ENCODE measurements at places on chromosomes 1 and 21. TPM values are rescaled to one million over a fixed set of nuclear protein-coding genes. Genes with fewer than 3 reads are reported as not detected.

The PTGER3 gene
- 40.0 TPM for total RNA-seq

The CITED4 gene
- total RNA-seq: 13.2 TPM

The TMCO4 gene
- total RNA-seq: 37.1 TPM

The TXNIP gene
- 536 TPM for total RNA-seq

The MROH7 gene
- 16.3 TPM for total RNA-seq

The RAB25 gene
- not detected for total RNA-seq

The SV2A gene
- total RNA-seq: 20.5 TPM

The STX12 gene
- total RNA-seq: 81.4 TPM

The GPR3 gene
- 0.93 TPM for total RNA-seq

- H3K4me1 ChIP-seq: peaks cover 4% of the 10 kb centered on the region
- no peaks in the 10 kb centered on the region for H3K27me3 ChIP-seq
- no peak for DNase-seq
- H3K36me3 ChIP-seq: peaks cover 4% of the 10 kb centered on the region
- H3K27ac ChIP-seq: no peak overlapping the region
- no peak overlapping the region for H3K4me3 ChIP-seq
These were observed 180.8 kb downstream of the TPR start for GRCh38 chr1:186194107-186194756.

GRCh38 chr1:9295884-9296283 lies 3.2 kb downstream of the SPSB1 start:
- H3K36me3 ChIP-seq: no peaks in the 10 kb centered on the region
- DNase-seq: no peak
- no peaks in the 10 kb centered on the region for H3K27me3 ChIP-seq
- H3K4me1 ChIP-seq: no peaks in the 10 kb centered on the region

DNA sequence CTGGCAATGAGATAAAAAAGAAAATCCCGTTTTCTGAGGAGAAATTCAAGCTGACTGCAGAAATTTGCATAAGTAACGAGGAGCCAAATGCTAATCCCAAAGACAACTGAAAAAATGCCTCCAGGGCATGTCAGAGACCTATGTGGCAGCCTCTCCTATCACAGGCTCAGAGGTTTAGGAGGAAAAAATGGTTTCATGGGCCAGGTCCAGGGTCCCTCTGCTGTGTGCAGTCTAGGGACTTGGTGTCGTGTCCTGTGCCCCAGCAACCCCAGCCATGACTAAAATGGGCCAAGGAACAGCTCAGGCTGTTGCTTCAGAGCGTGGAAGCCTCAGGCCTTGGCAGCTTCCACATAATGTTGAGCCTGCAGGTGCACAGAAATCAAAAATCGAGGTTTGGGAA lies 456.5 kb downstream of the DPYD start:
- H3K4me3 ChIP-seq: no peak overlapping the region
- no peak for DNase-seq
- no peak overlapping the region for H3K27ac ChIP-seq

GRCh38 chr1:206895837-206896242 lies 1.4 kb upstream of the IL24 start:
- no peaks in the 10 kb centered on the region for H3K4me1 ChIP-seq
- H3K4me3 ChIP-seq: no peak overlapping the region
- no peak for DNase-seq
- H3K36me3 ChIP-seq: no peaks in the 10 kb centered on the region
- no peak overlapping the region for H3K27ac ChIP-seq

DNA sequence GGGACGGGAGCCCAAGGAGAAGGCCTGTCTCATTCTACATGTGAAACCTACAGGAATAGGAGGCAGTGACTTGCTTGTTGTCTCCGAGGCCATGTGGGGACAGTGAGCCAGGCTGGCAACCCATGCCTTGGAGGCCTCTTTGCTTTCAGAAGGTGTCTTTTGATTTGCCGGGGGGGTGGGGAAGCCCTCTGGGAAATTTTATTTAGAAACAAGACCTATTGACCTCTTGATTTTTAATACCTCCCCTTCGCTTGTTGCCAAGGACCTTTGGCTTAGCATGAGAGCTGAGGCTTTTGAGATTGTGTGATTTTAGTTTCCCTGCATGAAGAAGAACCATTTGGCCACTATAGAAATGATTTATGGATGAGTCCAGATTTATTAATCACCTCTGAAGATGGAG lies 4.1 kb downstream of the ARMH1 start:
- no peak overlapping the region for H3K27ac ChIP-seq
- H3K4me1 ChIP-seq: no peaks in the 10 kb centered on the region
- DNase-seq: no peak

DNA sequence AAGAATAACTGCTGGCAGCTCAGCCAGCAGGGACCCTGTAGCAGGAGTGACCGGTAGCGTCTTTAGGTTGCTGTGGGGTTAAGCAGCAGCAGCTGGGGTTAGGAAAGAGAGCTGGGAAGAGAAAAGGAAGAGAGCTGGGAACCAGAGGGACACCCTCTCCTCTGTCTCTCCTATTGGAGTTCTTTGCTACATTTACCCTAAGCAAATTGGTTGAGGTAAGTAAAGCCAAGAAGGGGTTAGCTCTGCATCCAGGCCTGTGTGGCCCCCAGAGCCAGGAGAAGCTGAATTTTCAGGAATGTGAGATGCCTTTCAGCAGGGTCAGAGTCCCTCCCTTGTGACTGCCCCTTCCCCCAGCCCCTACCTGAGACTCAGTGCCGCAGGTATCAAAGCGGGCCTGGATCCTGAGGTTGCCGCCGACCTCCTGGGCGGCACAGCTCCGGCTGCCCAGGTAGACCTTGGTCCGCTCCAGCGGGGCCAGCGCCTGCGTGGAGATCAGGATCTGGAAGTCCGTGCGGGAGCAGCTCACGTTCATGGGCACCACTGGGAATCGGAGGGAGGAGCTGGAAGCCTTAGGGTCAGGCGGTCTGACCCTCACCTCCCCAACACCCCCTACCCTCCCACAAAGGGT lies 16.4 kb downstream of the CDCP2 start:
- no peaks in the 10 kb centered on the region for H3K36me3 ChIP-seq
- no peaks in the 10 kb centered on the region for H3K4me1 ChIP-seq
- H3K4me3 ChIP-seq: no peak overlapping the region
- no peak for DNase-seq
- no peaks in the 10 kb centered on the region for H3K27me3 ChIP-seq

- no peaks in the 10 kb centered on the region for H3K36me3 ChIP-seq
- no peaks in the 10 kb centered on the region for H3K4me1 ChIP-seq
- H3K27ac ChIP-seq: no peak overlapping the region
- no peak overlapping the region for H3K4me3 ChIP-seq
- no peaks in the 10 kb centered on the region for H3K27me3 ChIP-seq
These were observed 6.8 kb downstream of the RNF187 start for GRCh38 chr1:228494044-228494353.

- no peaks in the 10 kb centered on the region for H3K27me3 ChIP-seq
- DNase-seq: no peak
- H3K4me3 ChIP-seq: no peak overlapping the region
- no peaks in the 10 kb centered on the region for H3K4me1 ChIP-seq
- no peak overlapping the region for H3K27ac ChIP-seq
These were observed 84.8 kb upstream of the ATP1A1 start for GRCh38 chr1:116288201-116288598.

- H3K36me3 ChIP-seq: no peaks in the 10 kb centered on the region
- peak; percentile 96 for DNase-seq
- H3K27me3 ChIP-seq: no peaks in the 10 kb centered on the region
- H3K27ac ChIP-seq: no peak overlapping the region
- H3K4me1 ChIP-seq: no peaks in the 10 kb centered on the region
- H3K4me3 ChIP-seq: peak overlapping the region; percentile 77
These were observed 7.2 kb upstream of the MPZL1 start for GRCh38 chr1:167714439-167715156.

DNA sequence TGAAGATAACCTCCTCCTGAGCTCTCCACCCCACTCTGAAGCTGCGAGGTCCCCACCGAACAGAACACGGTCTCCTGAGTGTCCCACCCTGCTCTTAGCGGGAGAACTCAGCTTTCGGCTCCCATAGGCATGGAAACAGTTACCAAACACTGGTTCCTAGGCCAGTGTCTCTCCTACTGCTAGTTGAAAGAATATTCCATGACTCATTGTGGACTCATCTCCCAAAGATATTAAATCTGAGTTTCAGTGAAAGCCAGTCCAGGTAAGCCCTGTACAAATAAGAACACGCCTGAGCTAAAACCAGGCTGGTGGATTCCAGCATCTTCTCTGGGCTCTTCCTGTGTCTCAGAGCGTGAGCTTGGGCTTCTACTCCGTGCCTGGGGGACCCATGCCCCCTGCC lies 107.5 kb upstream of the CLDN14 start:
- H3K4me1 ChIP-seq: no peaks in the 10 kb centered on the region
- H3K27ac ChIP-seq: no peak overlapping the region
- no peak overlapping the region for H3K4me3 ChIP-seq
- DNase-seq: no peak
- no peaks in the 10 kb centered on the region for H3K36me3 ChIP-seq

DNA sequence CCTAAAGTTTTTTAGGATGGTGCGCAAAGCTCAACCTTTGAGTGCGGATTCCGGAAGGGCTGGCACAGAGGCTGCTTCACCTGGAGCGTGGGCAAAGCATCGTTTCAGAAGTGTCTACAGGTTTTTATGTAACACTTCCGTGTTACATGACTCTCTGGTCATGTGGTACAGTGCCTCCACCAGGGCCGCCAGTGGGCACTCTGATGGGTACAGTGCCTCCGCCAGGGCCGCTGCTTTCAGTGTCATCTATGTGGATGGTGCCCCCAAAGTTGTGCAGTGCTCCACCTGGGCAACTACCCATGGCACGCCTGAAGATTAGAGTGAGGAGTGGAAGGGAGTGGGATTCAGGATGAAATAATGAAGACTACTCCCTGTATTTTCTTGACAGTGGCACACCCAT lies 101.4 kb upstream of the C1orf174 start:
- H3K4me3 ChIP-seq: no peak overlapping the region
- DNase-seq: peak; percentile 71
- H3K27me3 ChIP-seq: no peaks in the 10 kb centered on the region
- no peaks in the 10 kb centered on the region for H3K4me1 ChIP-seq

DNA sequence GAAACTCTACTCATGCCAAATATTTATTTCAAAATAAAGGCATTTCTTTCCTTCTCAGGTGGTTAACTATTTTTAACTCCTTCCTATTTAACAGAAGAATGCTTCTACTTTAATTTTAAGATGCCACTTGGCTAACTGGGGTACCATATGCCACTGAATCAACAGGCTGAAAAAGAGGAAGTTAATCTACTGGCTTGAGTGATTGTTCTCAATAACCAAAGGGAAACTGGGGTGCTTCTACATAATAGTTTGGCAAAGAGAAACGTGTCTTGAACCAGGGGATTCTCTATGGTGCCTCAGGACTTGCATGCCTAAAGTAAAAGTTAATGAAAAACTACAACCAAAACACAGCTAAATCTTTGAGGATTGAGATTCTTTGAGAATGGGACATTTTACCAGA lies 142.6 kb downstream of the DENND1B start:
- no peak overlapping the region for H3K27ac ChIP-seq
- no peak overlapping the region for H3K4me3 ChIP-seq
- no peaks in the 10 kb centered on the region for H3K27me3 ChIP-seq
- DNase-seq: no peak

GRCh38 chr1:71240656-71241055 lies 159.8 kb upstream of the ZRANB2 start:
- H3K4me1 ChIP-seq: no peaks in the 10 kb centered on the region
- H3K4me3 ChIP-seq: no peak overlapping the region
- H3K27me3 ChIP-seq: no peaks in the 10 kb centered on the region
- H3K36me3 ChIP-seq: no peaks in the 10 kb centered on the region
- H3K27ac ChIP-seq: no peak overlapping the region

DNA sequence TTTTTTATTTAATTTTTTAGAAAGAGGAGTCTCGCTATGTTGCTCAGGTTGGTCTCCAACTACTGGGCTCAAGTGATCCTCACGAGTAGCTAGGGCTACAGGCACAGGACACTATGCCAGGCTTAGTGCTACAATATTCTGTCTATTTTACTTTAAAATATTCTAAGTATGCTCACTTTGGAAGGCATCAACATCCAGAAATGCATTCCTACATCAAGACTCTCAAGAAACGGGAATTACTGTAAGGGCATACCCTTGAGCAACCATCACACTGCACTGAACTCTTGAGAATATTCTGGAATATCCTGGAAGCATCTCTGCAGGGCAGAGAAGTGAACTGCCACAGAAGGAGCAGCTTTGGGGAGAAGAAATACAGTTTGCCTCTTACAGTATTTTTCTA lies 565 bp upstream of the DMRTB1 start:
- no peaks in the 10 kb centered on the region for H3K27me3 ChIP-seq
- no peak overlapping the region for H3K27ac ChIP-seq
- DNase-seq: no peak
- H3K4me1 ChIP-seq: no peaks in the 10 kb centered on the region

GRCh38 chr1:53733447-53733931 lies 5.5 kb downstream of the GLIS1 start:
- H3K36me3 ChIP-seq: no peaks in the 10 kb centered on the region
- no peak for DNase-seq
- H3K4me1 ChIP-seq: no peaks in the 10 kb centered on the region
- H3K27ac ChIP-seq: no peak overlapping the region

- no peaks in the 10 kb centered on the region for H3K36me3 ChIP-seq
- H3K4me1 ChIP-seq: peaks cover 13% of the 10 kb centered on the region
- peak overlapping the region; percentile 100 for H3K27ac ChIP-seq
- no peak overlapping the region for H3K4me3 ChIP-seq
- peak; percentile 84 for DNase-seq
These were observed 358.7 kb downstream of the LTN1 start for GRCh38 chr21:28633839-28634555.

GRCh38 chr1:110508028-110508940 lies 10.7 kb downstream of the KCNA10 start:
- no peak overlapping the region for H3K27ac ChIP-seq
- no peak for DNase-seq
- H3K27me3 ChIP-seq: no peaks in the 10 kb centered on the region
- H3K4me3 ChIP-seq: no peak overlapping the region
- no peaks in the 10 kb centered on the region for H3K36me3 ChIP-seq

- H3K4me1 ChIP-seq: no peaks in the 10 kb centered on the region
- H3K27ac ChIP-seq: no peak overlapping the region
- DNase-seq: peak; percentile 61
- H3K27me3 ChIP-seq: no peaks in the 10 kb centered on the region
These were observed 36.3 kb downstream of the DHCR24 start for GRCh38 chr1:54850737-54851136.

GRCh38 chr1:40003156-40004093 lies 37.1 kb upstream of the CAP1 start:
- no peak overlapping the region for H3K4me3 ChIP-seq
- H3K4me1 ChIP-seq: no peaks in the 10 kb centered on the region
- no peak for DNase-seq
- H3K27me3 ChIP-seq: no peaks in the 10 kb centered on the region
- H3K27ac ChIP-seq: no peak overlapping the region
